ENCODE measurements at places on chromosomes 11 and 22. TPM values are rescaled to one million over a fixed set of nuclear protein-coding genes. Genes with fewer than 3 reads are reported as not detected.
A peak's percentile ranks its signal among the peaks of the same experiment; 100 is the strongest.

DNA sequence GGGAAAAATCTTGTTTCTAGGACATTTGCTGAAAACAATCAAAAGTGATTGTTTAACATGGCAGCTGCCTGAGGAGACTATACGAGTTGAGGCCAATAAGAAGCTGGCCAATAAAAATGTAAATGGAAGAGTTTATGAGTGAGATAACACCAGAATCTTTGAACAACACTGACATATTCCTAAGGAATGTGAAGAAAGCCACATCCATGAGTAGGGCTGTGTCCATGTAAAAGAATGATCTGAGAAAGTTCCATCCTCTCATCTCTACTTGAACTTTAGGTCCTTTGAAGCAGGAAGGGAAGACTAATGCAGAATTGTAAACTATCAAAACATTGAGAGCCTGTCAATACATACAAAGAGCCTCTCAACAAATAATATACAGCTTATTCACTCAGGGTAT is 6.9 kb upstream of the CHORDC1 start:
- no peak for DNase-seq

GRCh38 chr11:129242855-129243254 is 50.7 kb upstream of the ARHGAP32 start:
- DNase-seq: no peak

DNA sequence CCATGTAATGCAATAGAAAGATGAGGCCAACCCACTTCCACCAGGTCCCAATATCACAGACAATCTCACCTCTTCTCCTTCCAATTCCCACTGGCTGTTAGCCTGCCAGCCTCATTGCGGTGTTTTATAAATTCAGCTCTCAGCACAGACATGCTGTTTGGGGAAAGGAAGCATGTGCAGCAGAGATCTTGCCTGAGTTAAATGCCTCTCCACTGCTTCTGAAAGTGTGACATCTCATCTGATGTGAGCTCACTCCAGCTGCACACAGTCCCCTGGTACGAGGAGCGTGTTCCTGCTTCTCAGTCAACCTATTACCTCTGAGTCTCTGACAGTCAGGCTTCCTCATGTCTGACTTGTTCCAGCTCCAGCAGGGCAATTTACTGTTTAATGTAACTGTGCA is 122.7 kb upstream of the GUCY1A2 start:
- no peak for DNase-seq

DNA sequence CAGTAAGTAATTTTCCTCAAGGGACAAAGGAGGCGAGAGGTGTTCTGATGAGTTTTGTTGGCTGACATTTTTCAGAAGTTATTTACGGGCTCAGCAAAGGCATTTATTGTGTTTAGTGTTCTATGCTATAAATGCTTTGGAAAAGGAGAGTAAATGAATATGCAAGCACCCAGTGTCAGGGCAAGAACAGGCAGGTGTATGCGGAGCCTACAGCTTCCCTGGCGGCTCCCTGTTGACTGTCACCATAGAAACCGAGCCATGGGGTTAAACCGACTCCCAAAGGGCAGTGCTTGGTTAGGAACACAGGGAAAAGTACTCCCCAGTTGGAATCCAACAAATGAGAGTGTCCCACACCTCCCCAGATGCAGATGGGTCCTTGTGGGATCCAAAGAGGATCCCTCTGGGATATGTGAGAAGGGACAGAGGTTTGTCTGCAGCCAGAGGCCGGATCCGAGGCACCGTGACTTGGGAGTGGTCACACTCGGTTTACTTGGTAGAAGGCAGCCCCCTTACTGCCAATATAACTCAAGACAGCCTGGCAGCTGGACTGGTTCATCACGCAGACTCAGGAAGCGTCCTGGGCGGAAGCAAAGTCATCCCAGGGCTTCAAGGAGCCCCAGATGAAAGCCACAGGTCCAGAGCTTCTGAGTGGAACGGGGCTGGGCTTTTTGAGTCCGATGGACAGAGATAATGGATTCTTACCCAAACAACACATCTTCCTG is 329.7 kb downstream of the CTTN start:
- DNase-seq: no peak

- DNase-seq: no peak
Observed at GRCh38 chr22:28207281-28208030, 288.4 kb upstream of the PITPNB start.

GRCh38 chr22:22533863-22534262 is 13.8 kb upstream of the ZNF280A start:
- DNase-seq: no peak

DNA sequence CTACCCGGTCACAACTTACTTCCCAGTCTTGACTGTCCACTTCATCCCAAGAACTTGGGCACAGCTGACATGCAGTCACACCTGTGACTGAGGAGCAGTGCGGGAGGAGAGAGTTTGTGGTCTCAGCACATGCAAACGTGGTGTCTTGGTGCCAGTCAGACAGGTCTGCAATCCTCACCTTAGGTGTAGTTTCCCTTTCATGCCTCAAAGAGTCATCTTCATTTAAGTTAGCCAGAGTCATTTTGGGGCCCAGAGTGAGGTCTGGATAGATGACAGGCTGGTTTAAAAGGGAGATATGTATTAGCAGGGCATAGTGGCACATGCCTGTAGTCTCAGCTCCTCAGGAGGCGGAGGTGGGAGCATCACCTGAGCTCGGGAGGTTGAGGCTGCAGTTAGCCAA is 108.5 kb upstream of the SORL1-AS1 start:
- no peak for DNase-seq

- DNase-seq: no peak
Observed at GRCh38 chr22:32692371-32692770, 109.1 kb upstream of the TIMP3 start.

- DNase-seq: peak; percentile 80
Observed at GRCh38 chr11:67409781-67410368, 5.6 kb upstream of the CARNS1 start.

DNA sequence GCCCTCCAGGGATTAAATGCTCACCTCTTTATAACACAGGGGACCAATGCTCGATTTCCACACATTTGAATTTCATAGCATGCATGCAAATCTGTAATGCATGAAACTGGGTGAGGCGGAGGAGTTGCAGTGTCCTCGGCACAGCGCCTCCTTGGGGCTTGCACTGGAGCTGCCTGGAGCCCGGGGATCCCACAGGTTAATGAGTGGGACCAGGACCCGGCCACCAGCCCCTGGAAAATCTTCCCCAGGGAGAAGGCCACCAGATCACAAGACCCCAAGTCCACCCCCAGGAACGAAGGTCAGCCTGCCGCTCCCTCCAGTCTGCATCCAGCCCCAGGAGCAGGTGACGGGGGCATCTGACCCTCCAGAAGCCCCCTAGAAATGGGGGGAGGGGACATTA is 119.1 kb downstream of the MN1 start:
- DNase-seq: no peak

DNA sequence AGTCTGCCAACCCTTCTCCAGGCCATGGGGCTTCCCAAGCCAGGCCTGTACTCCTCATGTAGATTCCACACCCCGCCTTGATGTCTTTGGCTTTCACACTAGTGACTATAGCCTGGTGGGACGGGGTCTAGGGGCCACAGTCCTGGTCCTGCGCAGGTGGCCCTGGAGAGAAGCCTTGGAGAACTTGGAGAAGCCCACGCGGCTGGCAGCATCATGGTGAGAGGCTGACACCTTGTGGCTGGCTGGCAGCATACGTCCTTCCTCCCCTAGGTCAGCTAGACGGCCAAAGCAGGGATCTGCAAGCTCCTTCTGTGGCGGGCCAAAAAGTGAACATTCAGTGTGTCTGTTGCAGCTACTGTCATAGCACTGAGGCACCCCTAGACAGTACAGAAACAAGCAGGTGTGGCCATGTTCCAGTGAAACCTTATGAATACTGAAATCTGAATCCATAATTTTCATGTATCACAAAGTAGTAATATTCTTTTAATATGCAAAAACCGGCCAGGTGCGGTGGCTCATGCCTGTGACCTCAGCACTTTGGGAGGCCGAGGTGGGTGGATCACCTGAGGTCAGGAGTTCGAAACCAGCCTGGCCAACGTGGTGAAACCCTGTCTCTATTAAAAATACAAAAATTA is 42.0 kb downstream of the FAM83F start:
- DNase-seq: peak; percentile 68

DNA sequence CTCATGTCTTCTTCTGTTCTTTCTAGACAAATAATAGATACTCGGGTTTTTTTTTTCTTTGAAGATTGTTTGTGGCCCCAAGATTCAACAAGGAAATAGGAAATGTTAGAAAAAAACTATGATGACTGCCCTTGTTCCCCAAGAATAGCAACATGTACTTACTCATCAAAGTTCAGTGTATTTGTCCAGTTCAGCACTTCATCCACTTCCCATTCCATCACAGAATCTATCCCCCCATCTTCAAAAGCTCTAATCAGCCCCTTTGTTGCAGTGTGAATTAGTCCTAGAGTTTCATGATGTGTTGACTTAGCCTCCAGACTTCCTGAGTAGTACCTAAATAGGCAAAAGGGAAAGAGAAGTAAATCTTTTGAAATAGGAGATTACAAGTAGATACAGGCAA is 74.3 kb downstream of the C11orf65 start:
- DNase-seq: no peak

GRCh38 chr11:72737336-72737735 is 14.9 kb downstream of the ARAP1 start:
- no peak for DNase-seq

GRCh38 chr11:117669062-117669461 is 128.0 kb downstream of the DSCAML1 start:
- no peak for DNase-seq

- no peak for DNase-seq
Observed at GRCh38 chr11:80173371-80174136, 732.7 kb upstream of the TENM4 start.

DNA sequence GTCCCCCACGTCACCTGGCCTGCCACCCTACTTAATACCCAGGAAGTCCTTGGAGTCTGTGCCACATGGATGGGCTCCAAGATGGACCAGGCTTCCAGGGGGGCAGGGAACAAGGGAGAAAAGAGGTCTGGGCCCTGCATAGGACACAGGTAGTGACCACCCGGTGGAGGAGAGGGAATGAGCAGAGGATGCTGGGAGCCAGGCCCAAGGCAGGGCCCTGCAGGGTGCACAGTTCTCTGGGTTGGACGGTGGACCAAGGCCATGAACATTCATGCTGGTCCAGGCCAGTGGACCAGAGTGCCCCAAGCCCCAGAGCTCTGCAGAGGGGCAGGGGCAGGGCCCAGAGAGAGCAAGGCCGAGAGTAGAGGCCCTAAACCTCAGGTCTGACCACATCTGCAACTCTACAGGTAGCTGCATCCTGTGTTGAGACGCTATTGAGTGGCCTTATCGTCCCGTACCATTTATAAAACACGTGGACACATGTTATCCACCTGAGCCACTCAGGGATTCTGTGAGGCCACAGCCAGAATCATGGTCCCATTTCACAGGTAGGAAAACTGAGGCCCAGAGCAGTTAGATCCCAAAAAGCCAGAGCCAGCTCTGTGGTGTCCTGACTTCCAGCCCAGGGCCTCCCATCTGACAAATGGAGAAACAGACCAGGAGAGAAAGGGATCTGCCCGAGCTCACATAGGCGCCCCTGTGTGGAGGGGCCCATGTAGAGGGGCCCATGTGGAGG is 46.4 kb downstream of the IGLL5 start:
- no peak for DNase-seq

DNA sequence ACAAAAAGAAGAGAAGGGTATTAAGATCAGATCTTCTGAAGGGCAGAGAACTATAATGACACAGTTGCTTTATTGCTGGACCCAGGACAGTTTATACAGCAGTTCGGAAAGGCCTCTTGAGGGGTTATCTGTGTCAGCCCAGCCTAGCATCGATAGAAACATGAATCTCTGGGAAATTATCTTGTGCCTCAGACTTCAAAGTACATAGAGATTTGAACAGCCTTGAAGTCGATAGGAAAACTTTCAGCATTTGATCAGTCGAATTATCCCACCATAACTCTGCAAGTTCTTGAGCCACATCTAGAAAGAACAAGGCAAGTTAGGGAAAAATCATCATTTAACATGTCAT is 2.5 kb upstream of the LMO2 start:
- no peak for DNase-seq

GRCh38 chr11:44607987-44608386 is 42.5 kb downstream of the CD82 start:
- no peak for DNase-seq

- DNase-seq: no peak
Observed at GRCh38 chr11:19281041-19281440, 40.3 kb upstream of the E2F8 start.

- DNase-seq: no peak
Observed at GRCh38 chr22:29266564-29267461, 968 bp downstream of the RHBDD3 start.

GRCh38 chr11:126311401-126312291 is 7.8 kb downstream of the DCPS start:
- peak; percentile 22 for DNase-seq

DNA sequence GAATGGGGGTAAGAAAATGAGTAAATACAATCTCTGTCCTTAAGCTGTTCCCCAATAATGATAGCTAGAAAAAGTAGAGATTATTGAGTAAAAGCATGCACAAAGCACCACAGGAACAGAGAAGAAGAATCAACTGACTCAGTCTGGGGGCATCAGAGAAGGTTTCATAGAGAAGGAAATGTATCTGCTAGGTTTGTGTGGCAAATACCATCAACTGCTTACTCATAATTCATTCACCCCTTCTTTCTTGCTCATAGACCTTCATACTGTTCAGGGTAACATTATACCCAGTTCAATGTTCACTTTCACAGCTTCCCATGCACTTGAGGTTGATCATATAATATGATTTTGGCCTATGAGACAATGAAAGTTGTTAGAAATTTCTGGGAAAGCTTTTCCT is 85.2 kb upstream of the SCUBE2 start:
- no peak for DNase-seq

DNA sequence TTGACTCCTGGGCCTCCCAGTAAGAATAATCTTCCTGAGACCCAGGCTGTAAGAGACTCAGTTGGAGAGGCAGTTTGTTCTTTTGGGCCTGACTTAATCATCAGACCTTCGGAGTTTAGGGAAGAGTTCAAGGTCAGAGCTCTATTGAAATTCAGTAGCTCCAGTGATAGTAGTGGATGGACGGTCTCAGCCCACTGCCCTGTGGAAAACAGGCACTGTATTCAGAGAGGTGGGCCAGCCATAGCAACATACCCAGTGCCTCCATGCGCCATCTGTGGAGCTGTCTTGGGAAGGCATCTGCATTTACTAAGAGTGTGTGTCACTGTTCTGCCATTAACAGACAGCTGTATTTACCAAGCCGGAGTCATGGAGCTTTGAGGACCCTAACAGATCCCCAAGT is 2.9 kb downstream of the SMARCB1 start:
- no peak for DNase-seq

- DNase-seq: no peak
Observed at GRCh38 chr11:3095712-3096361, 38.6 kb upstream of the CARS1 start.

GRCh38 chr11:17638311-17638710 is 81.1 kb upstream of the MYOD1 start:
- no peak for DNase-seq

The CACNA1I gene
- total RNA-seq: 1.1 TPM

The EFCAB6 gene
- 0.68 TPM for total RNA-seq

The NDUFS3 gene
- total RNA-seq: 175 TPM

The SCUBE1 gene
- total RNA-seq: 6.4 TPM

The DDX25 gene
- total RNA-seq: not detected

The KLHL35 gene
- total RNA-seq: 0.27 TPM

The CCT8L2 gene
- not detected for total RNA-seq

The OR51I1 gene
- total RNA-seq: not detected

The TSPAN18 gene
- total RNA-seq: 5.2 TPM

The P2RY6 gene
- total RNA-seq: not detected

The OR51E2 gene
- total RNA-seq: 0.37 TPM

The LDHAL6A gene
- not detected for total RNA-seq

The NCR3LG1 gene
- 8.3 TPM for total RNA-seq

The IGLL1 gene
- total RNA-seq: not detected

The HRAS gene
- 35.2 TPM for total RNA-seq

The DRD4 gene
- not detected for total RNA-seq

The CEP126 gene
- 2.6 TPM for total RNA-seq

The GLB1L2 gene
- total RNA-seq: 26.2 TPM

The CFAP68 gene
- 18.8 TPM for total RNA-seq

The MS4A7 gene
- total RNA-seq: 5.6 TPM

All from transverse colon (tissue), 4 donors.